Activated CD4-positive, alpha-beta T cell treated with anti-CD3 and anti-CD28 coated beads, Interleukin-2, amount 10 ng/mL, durations not matched to agents 7 days and 5 days (primary cell): ENCODE measurements at places on chromosomes 2 and 18. TPM values are rescaled to one million over a fixed set of nuclear protein-coding genes. Genes with fewer than 3 reads are reported as not detected.

GRCh38 chr2:164141271-164141670 lies 405.5 kb upstream of the FIGN start:
- H3K27me3 ChIP-seq: no peaks in the 10 kb centered on the region
- H3K4me1 ChIP-seq: no peaks in the 10 kb centered on the region
- H3K4me3 ChIP-seq: no peak overlapping the region
- DNase-seq: no peak
- H3K27ac ChIP-seq: no peak overlapping the region
- H3K36me3 ChIP-seq: no peaks in the 10 kb centered on the region

- H3K36me3 ChIP-seq: no peaks in the 10 kb centered on the region
- no peak for DNase-seq
- no peak overlapping the region for H3K27ac ChIP-seq
- H3K4me3 ChIP-seq: no peak overlapping the region
- no peaks in the 10 kb centered on the region for H3K4me1 ChIP-seq
Observed at GRCh38 chr18:5771343-5771742, 124.0 kb downstream of the TMEM200C start.

- no peak for DNase-seq
- no peaks in the 10 kb centered on the region for H3K36me3 ChIP-seq
- H3K27ac ChIP-seq: no peak overlapping the region
- no peak overlapping the region for H3K4me3 ChIP-seq
- H3K4me1 ChIP-seq: no peaks in the 10 kb centered on the region
Observed at GRCh38 chr2:218829868-218830451, 1.6 kb downstream of the PRKAG3 start.

MYO1B gene
- total RNA-seq: 0.74 TPM

GRCh38 chr2:2902547-2903281 lies 474.9 kb downstream of the EIPR1 start:
- H3K4me3 ChIP-seq: no peak overlapping the region
- H3K36me3 ChIP-seq: no peaks in the 10 kb centered on the region
- no peaks in the 10 kb centered on the region for H3K27me3 ChIP-seq
- peaks cover 12% of the 10 kb centered on the region for H3K4me1 ChIP-seq
- peak overlapping the region; percentile 34 for H3K27ac ChIP-seq

DNA sequence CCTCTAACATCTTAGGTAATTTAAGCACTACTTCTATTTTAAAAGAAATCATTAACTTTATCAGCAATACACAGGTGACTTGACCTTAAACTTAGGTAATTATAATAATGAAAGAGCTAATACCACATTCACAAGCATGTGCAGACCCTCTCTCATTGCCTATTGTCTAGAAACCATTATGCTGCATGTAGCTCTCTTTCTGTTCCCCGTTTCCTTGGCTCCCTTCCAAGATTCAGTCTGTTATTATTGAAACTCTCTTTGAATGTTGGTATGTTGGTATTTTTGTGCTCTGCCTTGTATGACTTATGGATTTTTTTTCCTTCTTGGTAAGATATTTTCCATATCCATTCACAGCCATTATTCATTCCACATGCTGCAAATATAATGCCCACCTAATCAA lies 201.2 kb downstream of the CDCA7 start:
- no peak overlapping the region for H3K4me3 ChIP-seq
- H3K4me1 ChIP-seq: peaks cover 12% of the 10 kb centered on the region
- peaks cover 39% of the 10 kb centered on the region for H3K27me3 ChIP-seq
- H3K27ac ChIP-seq: no peak overlapping the region

IL36A gene
- total RNA-seq: not detected

DNA sequence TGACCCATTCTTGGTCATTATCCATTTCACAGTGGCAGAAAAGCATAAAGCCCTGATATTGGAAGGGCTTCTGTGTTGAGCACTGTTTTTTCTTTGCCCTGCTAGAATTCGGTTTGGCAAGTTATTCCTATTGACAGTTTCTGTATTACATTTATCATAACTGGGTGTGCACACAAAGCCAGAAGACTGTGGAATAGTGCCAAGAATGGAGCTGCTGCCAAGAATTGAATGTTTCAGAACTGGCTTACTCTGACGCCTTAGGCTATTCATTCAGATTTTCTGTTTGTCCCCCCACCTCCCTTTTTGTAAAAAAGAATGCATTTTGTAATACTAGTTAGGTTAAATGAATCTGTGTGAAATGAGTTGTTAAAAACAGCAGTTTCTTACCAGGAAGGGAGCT lies 12.7 kb downstream of the KDM3A start:
- no peak for DNase-seq
- H3K4me1 ChIP-seq: peaks cover 6% of the 10 kb centered on the region
- no peak overlapping the region for H3K27ac ChIP-seq

DNA sequence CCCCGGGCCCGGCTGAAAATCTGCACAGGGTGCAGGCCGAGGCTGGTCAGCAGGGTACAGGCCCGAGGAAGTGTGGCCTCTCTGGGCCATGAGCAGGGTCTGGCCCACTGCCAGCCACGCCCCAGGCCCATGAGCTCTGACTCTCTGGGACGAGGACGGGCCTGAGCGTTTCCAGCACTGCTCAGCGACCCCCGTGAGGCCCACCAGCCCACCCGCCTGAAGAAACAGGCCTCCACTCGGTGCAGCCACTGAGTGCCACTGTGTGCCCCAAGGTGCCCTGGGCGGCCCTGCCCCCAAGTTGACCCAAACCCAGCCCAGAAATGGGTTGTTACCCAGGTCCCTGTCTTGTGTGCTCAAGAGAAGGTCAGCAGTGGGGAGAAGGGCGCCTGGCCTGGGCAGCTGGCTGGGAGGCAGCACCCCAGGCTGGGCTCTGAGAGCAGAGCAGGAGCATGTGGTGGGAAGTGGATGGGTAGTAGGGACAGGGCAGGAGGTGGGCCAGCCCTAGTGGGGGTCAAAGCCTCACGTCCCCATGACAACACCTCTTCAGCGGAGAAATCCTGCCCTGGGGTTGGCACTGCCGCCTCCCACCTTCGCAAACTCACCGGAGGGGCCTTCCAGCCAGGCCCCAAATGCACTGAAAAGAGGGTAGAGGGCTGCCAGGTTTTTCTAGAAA lies 2.1 kb upstream of the SNED1 start:
- H3K27ac ChIP-seq: no peak overlapping the region
- H3K4me1 ChIP-seq: peaks cover 3% of the 10 kb centered on the region
- H3K4me3 ChIP-seq: no peak overlapping the region
- H3K27me3 ChIP-seq: peaks cover 20% of the 10 kb centered on the region
- DNase-seq: no peak

DNA sequence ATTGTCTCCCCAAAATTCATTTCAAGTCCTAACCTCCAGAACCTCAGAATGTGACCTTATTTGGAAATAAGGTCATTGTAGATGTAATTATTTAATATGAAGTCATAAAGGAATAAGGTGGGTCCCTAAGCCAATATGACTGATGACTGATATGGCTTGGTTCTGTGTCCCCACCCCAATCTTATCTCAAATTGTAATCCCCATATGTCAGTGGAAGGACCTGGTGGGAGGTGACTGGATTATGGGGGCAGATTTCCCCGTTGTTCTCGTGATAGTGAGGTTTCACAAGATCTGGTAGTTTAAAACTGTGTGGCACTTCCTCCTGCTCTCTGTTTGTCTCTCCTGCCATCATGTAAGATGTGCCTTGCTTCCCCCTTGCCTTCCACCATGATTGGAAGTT lies 43.0 kb upstream of the BCL11A start:
- H3K4me1 ChIP-seq: no peaks in the 10 kb centered on the region
- peaks cover 16% of the 10 kb centered on the region for H3K27me3 ChIP-seq
- no peak for DNase-seq

CYB5A gene
- total RNA-seq: 32.3 TPM

DNA sequence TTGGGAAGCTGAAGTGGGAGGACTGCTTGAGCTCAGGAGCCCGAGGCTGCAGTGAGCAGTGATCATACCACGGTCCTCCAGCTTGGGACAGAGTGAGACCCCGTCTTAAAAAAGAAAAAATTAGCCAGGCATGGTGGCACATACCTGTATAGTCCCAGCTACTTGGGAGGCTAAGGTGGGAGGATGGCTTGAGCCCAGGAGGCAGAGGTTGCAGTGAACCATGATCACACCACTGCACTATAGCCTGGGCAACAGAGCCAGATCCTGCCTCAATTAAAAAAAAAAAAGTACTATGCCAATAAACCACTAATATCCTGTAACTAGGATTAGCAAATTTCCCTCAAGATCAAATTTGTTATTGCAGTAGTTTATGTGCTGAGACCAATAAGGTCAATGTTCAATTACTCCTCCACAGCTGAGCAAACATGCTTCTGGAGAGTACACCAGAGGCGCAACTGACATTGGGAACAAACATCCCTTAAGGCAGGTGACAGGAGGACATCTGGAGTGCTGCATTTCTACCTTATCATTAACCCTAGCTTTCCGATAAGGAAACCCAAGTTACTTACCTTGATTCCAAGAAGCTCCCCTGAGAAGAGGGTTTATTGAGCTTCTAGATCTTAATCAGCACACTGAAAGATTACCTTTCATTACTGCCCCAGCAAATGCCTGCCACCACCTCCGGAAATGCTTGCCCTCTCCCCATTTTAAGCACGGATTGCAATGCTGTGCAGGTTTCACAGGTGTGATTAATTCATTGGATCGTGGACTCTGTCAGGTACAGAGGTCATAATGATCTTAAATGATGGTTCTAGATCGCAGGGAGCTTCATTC lies 26.2 kb downstream of the MGAT4A start:
- H3K4me3 ChIP-seq: no peak overlapping the region
- no peak overlapping the region for H3K27ac ChIP-seq
- H3K27me3 ChIP-seq: no peaks in the 10 kb centered on the region
- no peak for DNase-seq

DNA sequence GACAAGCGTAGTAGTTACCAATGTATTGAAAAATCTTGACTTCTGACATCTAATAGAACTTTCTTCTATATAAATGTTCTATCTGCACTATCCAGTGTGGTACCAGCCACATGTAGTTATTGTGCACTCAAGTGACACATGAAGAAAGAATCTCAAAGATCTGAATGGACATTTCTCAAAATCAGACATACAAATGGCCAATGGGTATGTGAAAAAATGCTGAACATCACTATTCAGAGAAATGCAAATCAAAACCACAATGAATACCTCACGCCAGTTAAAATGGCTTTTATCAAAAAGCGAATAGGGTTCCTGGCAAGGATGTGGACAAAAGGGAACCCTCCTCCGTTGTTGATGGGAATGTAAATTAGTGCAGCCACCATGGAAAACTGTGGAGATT lies 37.5 kb upstream of the SMCHD1 start:
- H3K4me3 ChIP-seq: no peak overlapping the region
- peaks cover 40% of the 10 kb centered on the region for H3K36me3 ChIP-seq
- H3K27ac ChIP-seq: no peak overlapping the region
- no peak for DNase-seq

- H3K27ac ChIP-seq: no peak overlapping the region
- H3K36me3 ChIP-seq: no peaks in the 10 kb centered on the region
- no peaks in the 10 kb centered on the region for H3K27me3 ChIP-seq
Observed at GRCh38 chr18:6743999-6744398, 14.5 kb downstream of the ARHGAP28 start.

CRYBA2 gene
- not detected for total RNA-seq

- H3K27ac ChIP-seq: no peak overlapping the region
- no peaks in the 10 kb centered on the region for H3K27me3 ChIP-seq
- H3K4me3 ChIP-seq: no peak overlapping the region
- no peaks in the 10 kb centered on the region for H3K36me3 ChIP-seq
Observed at GRCh38 chr18:27763936-27764335, 413.0 kb downstream of the CDH2 start.

DNA sequence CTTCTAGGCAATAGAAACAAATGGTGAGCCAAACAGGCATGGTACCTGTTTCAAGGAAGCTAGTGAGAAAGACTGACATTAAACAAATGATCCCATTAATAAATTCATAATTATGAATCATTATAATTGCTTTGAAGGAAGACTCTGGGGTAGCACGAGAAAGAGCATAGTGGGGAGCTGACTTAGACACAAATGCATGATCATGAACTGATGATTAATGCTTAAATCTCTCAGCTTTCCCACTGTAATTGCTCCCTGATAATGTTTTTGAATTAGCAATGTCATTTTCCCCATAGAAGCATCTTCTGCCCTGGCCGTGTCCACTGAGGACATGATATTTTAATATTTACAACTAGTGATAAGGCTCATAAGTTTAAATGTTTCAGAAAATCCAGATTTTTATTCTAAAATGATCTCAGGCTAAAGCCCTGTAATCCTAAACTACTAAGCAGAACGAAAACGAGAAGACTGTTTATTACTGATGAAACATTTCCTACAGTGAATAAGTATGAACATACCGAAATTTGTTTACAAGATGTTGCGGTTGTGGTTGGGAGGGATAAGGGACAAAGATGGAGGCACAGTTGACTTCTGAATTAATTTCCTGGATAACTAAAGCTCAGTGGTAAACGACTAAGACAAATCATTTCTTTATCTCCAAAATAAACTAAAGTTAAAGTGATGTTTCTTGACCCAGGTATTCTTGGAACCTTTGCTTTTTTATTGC lies 47.3 kb upstream of the TACR1 start:
- no peaks in the 10 kb centered on the region for H3K27me3 ChIP-seq
- no peak overlapping the region for H3K27ac ChIP-seq
- no peak for DNase-seq
- H3K4me3 ChIP-seq: no peak overlapping the region

- DNase-seq: no peak
- peaks cover 1% of the 10 kb centered on the region for H3K36me3 ChIP-seq
Observed at GRCh38 chr2:96427917-96428316, 77.2 kb downstream of the NEURL3 start.
